ENCODE measurements at places on chromosomes 7 and 10. TPM values are rescaled to one million over a fixed set of nuclear protein-coding genes. Genes with fewer than 3 reads are reported as not detected.

GRCh38 chr7:105853931-105854419, 22.4 kb downstream of the ATXN7L1 start:
- DNase-seq = no peak

- DNase-seq = no peak
Measured at GRCh38 chr7:56157238-56157790, 41.1 kb upstream of the NUPR2 start.

DNA sequence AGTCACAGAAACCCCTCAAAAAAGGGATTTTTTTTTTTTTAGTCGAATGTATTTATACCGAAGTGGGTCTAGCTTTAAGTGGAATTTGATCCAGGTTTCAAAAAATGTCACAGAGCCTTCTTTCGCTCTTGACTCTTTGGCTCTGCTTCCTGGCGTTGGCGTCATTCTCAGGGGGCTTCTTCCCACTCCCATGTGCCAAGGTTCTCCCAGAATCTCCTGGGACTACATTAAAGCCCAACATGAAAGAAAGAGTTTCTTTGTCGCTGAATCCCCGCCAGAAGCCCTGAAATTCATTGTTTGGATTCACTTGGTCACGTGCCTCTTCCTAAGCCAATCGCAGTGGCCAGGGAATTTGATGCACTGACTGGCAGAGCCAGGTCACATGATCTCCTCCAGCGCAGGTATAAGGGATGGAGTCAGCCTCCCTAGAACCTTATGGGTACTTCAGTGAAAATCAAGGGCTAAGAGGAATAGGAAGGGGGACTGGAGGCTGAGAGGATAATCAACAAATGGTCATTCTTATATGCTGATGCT, 101.2 kb downstream of the RPS24 start:
- DNase-seq = no peak

- DNase-seq = peak; percentile 64
Measured at GRCh38 chr7:1555046-1555812, 776 bp downstream of the TMEM184A start.

- peak; percentile 37 for DNase-seq
Measured at GRCh38 chr7:37833107-37833817, 15.1 kb upstream of the NME8 start.

- no peak for DNase-seq
Measured at GRCh38 chr10:114070710-114071109, 27.0 kb downstream of the ADRB1 start.

GRCh38 chr10:120271696-120272095, 185.3 kb upstream of the PLPP4 start:
- DNase-seq = no peak

DNA sequence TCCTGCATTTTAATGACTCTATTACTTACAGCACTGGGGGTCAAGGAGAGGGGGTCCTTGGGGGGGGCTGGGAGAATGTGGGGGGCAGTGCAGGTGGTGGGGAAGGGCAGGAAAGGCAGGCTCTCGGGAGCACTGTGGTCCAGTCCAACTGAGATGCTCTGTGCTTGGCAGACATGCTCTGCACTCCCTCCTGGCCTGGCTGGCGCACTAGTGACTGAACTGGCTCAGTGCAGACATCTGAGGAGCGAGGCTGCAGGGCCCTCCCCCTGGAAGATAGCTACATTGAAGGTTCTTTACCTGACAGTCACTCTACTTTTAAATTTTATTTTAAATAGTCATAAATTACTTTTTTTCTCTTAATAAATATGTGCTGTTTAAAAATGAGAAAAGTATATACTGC, 105.7 kb downstream of the NEURL1 start:
- DNase-seq = no peak

DNA sequence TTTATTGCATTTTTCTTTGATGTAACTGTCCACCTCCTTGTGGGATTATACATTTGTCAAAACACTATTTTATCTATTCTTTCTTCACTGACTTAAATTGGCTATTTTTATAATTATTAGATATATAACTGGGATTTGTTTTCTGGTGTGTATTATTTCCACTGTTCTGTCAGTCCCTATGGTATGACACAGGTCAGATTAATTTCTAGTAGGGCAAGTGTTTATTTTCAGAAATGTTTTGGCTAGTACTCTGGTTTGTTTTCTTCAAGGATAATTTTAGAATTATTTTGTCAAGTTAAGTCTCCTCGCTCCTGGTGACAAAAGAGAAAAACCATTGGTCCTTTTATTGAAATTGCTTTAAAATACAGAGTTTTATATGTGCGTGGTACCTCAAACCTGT, 91.3 kb downstream of the MPLKIP start:
- no peak for DNase-seq

- no peak for DNase-seq
Measured at GRCh38 chr7:107580716-107581383, 804 bp downstream of the BCAP29 start.

DNA sequence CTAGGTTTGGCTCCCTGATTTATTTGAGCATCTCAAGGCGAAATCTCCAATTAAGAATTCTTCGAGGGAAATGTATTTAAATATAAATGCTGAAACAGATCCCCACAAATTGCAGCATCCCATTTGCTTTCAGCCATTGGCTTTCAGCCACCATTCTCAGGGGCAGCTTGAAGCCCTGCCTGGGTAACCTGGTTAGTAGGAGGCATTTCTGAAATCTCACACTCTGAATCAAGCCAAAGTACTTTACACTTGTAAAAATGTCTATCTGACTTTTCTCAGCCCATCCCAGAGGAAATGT, 49.1 kb downstream of the GCC1 start:
- no peak for DNase-seq

- DNase-seq = no peak
Measured at GRCh38 chr7:39621784-39622411, 1.5 kb upstream of the RALA start.

- no peak for DNase-seq
Measured at GRCh38 chr7:34038816-34039470, 133.6 kb downstream of the BMPER start.

The PSTK gene
- total RNA-seq = 2.2 TPM

The CALY gene
- not detected for total RNA-seq

The GSTO2 gene
- total RNA-seq = 1.3 TPM

The SLC26A3 gene
- 0.35 TPM for total RNA-seq

The MYH16 gene
- not detected for total RNA-seq

The CTAGE15 gene
- not detected for total RNA-seq

All from heart left ventricle (tissue), 16 donors.